ENCODE measurements at places on chromosomes 4 and X.

DNA sequence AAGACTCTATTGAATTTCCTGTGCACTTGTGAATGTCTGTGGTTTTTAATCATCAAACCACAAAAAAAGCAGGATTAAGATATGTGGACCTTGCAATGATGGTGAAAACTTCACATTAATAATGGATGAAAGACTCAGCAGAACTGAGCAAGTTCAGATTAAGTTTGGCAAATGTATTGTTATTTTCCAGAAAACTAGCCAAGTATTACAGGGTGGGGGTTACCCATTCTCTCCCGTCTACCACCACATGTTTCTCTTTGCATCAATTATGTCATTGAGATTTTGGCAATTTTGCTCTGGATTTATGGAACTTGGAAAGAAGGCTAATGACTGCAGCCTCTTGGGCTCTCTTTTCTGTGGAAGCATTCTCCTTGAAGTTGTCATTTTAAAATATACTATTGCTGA lies 577.1 kb downstream of the ANKRD50 start:
- DNase-seq = no peak

DNA sequence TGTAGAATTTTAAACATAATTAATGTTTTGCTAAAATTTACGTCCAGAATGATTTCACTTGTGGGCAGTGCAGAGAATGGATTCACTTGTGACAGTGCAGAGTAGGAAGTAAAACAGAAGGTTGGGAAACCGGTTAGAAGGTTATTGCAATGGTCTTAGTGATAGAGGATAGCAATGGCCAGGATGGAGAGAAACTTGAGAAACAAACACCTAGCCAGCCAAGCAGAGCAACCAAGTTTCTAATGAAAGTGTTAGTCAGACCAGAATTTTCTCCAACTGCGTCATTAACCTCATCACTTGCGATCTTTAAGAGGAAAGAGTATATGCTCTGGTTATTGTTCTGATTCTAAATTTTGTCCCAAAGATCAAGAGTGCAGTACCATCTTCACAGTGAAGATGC lies 50.0 kb upstream of the TBC1D9 start:
- no peak for DNase-seq

DNA sequence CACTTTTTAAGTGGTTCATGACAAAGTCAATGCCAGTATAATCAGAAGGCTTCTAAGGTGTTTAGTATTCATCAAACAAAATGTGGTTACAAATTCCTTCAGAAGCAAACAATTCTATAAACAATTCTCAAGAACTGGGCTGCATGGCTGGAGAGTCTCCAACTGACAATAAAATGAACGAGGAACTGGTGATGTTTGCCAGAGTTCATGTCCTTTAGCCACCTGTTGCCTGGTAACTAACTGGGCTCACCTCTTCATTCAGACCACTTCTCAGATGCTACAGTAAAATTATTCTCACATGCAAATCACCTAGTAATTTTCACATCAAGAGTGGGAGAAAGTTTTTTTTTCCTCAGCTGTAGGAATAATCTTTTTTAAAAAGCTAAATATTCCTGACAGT lies 53.3 kb downstream of the CAMK2D start:
- DNase-seq = no peak

- no peak for DNase-seq
These were observed 11.8 kb downstream of the TCEAL1 start for GRCh38 chrX:103640401-103641155.

- no peak for DNase-seq
These were observed 1009.1 kb upstream of the IGFBP7 start for GRCh38 chr4:58119298-58119697.

DNA sequence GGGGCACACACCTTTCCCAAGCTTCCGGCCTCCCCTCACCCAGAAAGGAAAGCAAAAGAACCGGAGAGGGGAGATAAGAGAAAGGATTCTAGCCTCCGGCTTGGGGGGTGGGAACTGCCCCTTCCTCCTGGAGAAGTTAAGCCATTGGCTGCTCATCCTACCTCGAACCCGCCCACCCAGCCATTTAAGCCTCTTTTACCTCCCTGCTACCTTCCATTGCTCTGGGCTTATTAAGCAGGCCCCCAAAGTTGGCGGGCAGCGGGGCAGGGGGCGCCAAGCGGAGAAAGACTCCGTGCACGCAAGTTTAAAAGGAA lies 2.3 kb downstream of the MAML3 start:
- DNase-seq = no peak

DNA sequence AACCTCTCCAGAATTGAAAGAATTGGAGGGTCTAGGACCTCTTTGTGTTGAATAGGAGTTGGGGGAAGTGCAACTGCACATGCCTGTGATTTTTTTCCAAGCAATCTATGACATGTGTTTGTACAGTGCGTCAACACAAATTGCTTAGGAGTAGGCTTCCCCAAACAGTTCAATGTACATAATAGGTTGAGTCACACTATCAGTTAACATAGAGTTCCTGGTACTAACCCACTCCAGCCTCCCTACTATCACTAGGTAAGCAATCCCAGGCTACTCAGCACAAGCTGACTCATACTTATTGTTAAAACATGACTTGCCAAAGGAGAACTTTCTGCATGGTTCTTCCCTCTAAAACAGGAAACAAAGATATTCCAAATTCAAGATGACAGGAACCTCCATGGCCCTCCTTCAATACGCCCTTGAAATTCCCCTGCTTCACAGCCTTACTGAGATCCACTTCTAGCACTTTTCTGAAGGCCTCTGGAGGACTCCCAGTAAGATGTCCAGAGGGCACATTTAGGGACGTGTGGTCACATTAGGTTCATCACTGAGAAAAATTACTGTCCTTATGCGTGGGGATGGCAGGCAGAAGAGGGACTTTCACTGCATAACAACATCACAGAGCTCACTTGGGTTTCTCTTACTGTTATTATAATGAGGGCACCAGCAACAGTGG lies 8.4 kb upstream of the VSIG1 start:
- DNase-seq = peak; percentile 40

DNA sequence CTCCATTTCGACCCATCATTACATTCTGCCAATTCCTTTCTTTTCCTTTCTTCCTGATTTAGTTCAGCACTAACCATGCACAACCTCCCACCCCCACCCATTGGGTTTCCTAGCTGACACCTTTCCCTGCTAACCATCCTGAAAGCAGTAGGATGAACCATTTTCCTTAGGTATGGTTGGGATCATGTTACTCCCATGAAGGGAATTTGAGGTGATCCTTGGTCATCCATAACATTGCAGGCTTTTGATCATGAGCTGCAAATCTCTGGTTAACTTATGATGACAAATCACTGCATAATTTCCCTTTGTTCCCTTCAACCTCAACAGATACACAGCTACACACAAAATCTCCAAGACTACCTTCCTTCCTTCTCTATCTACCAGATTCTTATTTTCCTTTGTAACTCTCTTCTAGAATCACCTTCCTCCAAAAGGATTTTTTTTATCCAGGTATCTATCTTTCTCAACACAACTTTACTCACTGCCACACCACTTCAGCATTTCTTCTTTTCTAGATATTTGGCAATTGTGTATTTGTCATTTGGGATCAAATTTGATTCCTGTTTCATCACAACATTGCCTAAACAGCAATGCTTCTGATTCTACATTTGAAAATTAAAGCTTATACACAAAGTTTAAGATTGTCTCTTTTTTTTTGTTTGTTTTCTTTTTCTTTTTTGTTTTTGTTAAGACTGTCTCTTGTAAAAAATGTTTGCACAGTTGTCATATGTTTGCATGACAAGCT lies 145.1 kb downstream of the RBM47 start:
- no peak for DNase-seq
